Activated T-helper 1 cell treated with anti-CD3 and anti-CD28 coated beads, Interleukin-12 subunit alpha, Interleukin-12 subunit beta, Interleukin-2, Interleukin-4 antibody, amounts not matched to agents 30 ng/mL and 10 ng/mL and 1 ng/mL, durations not matched to agents 14 hours and 24 hours and 36 hours (primary cell): ENCODE measurements at places on chromosomes 7 and 10.

- no peaks in the 10 kb centered on the region for H3K36me3 ChIP-seq
- H3K27me3 ChIP-seq = no peaks in the 10 kb centered on the region
- no peak overlapping the region for H3K27ac ChIP-seq
- H3K4me1 ChIP-seq = no peaks in the 10 kb centered on the region
Measured at GRCh38 chr10:13051126-13051694, 48.8 kb upstream of the OPTN start.

GRCh38 chr7:85489498-85489897 lies 302.6 kb upstream of the SEMA3D start:
- no peak overlapping the region for H3K4me3 ChIP-seq
- no peaks in the 10 kb centered on the region for H3K27me3 ChIP-seq
- no peaks in the 10 kb centered on the region for H3K36me3 ChIP-seq
- no peak overlapping the region for H3K27ac ChIP-seq
- DNase-seq = no peak

DNA sequence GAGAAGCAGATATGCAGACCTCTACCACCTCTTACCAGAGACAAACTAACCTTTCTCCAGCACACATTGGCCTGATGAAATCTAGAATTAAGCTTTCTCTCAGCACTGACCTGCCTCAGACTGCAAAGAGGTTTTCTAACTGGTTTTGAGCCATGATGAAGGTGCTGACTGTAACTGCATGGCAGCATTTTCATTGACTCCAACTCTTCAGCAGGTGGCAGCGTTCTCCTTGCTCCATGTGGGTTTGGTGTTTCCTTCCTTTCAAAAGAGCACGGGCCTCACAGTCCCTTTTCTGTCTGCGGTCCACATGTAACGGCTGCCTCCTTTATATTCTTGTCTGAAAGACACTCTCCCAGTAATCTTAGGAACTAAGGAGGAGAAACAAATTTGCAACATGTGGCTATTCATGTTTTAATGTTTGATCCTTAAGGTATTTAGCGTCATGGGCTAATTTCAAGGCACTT lies 12.6 kb downstream of the KLLN start:
- DNase-seq = peak; percentile 40
- peaks cover 15% of the 10 kb centered on the region for H3K4me1 ChIP-seq
- no peak overlapping the region for H3K4me3 ChIP-seq
- H3K36me3 ChIP-seq = no peaks in the 10 kb centered on the region
- H3K27ac ChIP-seq = no peak overlapping the region

DNA sequence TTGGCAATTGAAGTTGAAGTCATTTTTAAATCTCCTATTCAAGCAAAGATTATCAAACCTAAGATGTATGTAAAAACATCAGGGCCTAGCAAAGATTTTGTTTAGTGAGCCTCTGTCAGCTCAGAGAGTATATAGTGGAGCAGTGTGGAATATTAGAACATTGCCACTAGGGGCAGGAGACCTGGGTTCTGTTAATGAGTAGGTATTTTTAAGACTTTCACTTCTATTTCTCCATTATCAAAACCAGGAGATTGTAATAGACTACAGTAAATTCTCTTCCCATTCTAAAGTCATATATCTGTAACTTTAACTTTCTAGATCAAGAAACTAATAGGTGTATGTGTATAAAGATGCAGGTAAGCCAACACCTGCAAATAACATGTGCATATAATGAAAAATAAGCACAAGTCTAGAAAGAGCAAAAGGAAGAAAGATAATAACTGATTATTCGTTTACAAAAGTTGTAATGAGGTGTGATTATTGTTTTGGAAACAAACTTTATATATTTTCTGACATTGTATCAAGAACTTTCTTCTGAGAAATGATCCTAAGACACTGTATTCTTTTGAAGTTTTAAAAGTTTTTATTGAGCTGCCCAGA lies 64.4 kb downstream of the KCND2 start:
- H3K36me3 ChIP-seq = no peaks in the 10 kb centered on the region
- no peak overlapping the region for H3K4me3 ChIP-seq
- H3K27me3 ChIP-seq = no peaks in the 10 kb centered on the region
- no peaks in the 10 kb centered on the region for H3K4me1 ChIP-seq
- H3K27ac ChIP-seq = no peak overlapping the region
- no peak for DNase-seq

- peaks cover 15% of the 10 kb centered on the region for H3K27me3 ChIP-seq
- no peaks in the 10 kb centered on the region for H3K4me1 ChIP-seq
- H3K36me3 ChIP-seq = no peaks in the 10 kb centered on the region
- H3K4me3 ChIP-seq = no peak overlapping the region
- DNase-seq = no peak
- no peak overlapping the region for H3K27ac ChIP-seq
Measured at GRCh38 chr7:159118623-159119022, 26.0 kb downstream of the VIPR2 start.

- peaks cover 7% of the 10 kb centered on the region for H3K27me3 ChIP-seq
- no peaks in the 10 kb centered on the region for H3K36me3 ChIP-seq
- no peak for DNase-seq
Measured at GRCh38 chr7:43302211-43302711, 189.8 kb downstream of the HECW1 start.

- H3K4me3 ChIP-seq = no peak overlapping the region
- no peak overlapping the region for H3K27ac ChIP-seq
- DNase-seq = no peak
- no peaks in the 10 kb centered on the region for H3K27me3 ChIP-seq
Measured at GRCh38 chr7:54719974-54720373, 39.0 kb downstream of the SEC61G start.

GRCh38 chr10:7300384-7300971 lies 110.4 kb downstream of the SFMBT2 start:
- H3K4me3 ChIP-seq = no peak overlapping the region
- H3K27me3 ChIP-seq = no peaks in the 10 kb centered on the region
- H3K4me1 ChIP-seq = peaks cover 66% of the 10 kb centered on the region
- no peak for DNase-seq

GRCh38 chr7:82152858-82153257 lies 290.7 kb downstream of the CACNA2D1 start:
- no peaks in the 10 kb centered on the region for H3K36me3 ChIP-seq
- no peaks in the 10 kb centered on the region for H3K27me3 ChIP-seq
- no peak overlapping the region for H3K4me3 ChIP-seq
- DNase-seq = no peak
- no peaks in the 10 kb centered on the region for H3K4me1 ChIP-seq
- H3K27ac ChIP-seq = no peak overlapping the region

GRCh38 chr7:107994421-107995030 lies 8.4 kb downstream of the LAMB1 start:
- H3K27ac ChIP-seq = no peak overlapping the region
- H3K27me3 ChIP-seq = peaks cover 23% of the 10 kb centered on the region
- no peaks in the 10 kb centered on the region for H3K36me3 ChIP-seq
- no peaks in the 10 kb centered on the region for H3K4me1 ChIP-seq

- H3K4me3 ChIP-seq = no peak overlapping the region
- no peak for DNase-seq
- H3K36me3 ChIP-seq = no peaks in the 10 kb centered on the region
- H3K27ac ChIP-seq = no peak overlapping the region
- peaks cover 16% of the 10 kb centered on the region for H3K27me3 ChIP-seq
Measured at GRCh38 chr10:454860-455259, 234.6 kb downstream of the DIP2C start.

- no peak for DNase-seq
- H3K36me3 ChIP-seq = peaks cover 13% of the 10 kb centered on the region
- peaks cover 14% of the 10 kb centered on the region for H3K4me1 ChIP-seq
- H3K4me3 ChIP-seq = no peak overlapping the region
Measured at GRCh38 chr7:105256761-105257231, 131.9 kb downstream of the SRPK2 start.
